Dermis microvascular lymphatic vessel endothelial cell (primary cell): ENCODE measurements at places on chromosomes 3 and 15. TPM values are rescaled to one million over a fixed set of nuclear protein-coding genes. Genes with fewer than 3 reads are reported as not detected.

GRCh38 chr3:18415167-18415566 is 10.0 kb downstream of the SATB1 start:
- DNase-seq = no peak

- no peak for DNase-seq
These were observed 539 bp upstream of the PLCL2 start for GRCh38 chr3:16884084-16884747.

DNA sequence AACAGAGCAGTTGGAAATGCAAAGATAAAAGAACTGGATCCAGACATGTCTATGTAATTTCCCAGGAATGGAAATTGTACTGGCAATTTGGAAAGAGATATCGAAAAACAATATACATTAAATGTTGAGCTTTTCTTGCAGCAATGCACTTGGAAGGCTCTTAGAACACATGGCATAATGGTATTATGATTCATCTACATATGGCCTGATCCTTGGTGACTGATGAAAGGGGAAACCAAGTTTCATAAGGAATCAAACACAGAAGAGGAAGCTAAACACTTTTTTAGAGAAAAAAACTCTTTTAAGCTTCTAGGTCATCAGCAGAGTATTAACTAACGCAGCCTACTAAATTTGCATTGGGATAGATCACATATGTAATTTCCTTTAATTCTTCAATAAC is 12.4 kb upstream of the GREM1 start:
- no peak for DNase-seq

DNA sequence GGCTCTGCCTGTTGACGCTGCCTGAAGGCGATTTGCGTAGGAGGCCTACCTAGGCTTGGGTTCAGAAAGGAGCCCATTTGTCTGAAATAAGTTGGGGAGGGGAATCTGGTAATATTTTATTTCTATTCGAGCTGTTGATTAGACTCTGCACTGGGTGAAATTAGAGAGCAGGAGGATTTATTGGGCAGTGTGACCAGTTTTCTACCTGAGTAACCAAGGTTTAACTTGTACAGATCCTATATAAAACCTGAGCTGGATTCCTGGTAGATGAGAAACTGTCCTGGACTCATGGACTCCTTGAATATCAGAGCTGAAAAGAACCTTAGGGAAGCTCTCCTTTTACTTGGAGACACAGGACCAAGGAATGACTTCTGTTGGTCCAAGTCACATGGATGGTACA is 19.6 kb upstream of the GPR156 start:
- DNase-seq = no peak

- no peak for DNase-seq
These were observed 660 bp downstream of the CCK start for GRCh38 chr3:42265059-42265991.

DNA sequence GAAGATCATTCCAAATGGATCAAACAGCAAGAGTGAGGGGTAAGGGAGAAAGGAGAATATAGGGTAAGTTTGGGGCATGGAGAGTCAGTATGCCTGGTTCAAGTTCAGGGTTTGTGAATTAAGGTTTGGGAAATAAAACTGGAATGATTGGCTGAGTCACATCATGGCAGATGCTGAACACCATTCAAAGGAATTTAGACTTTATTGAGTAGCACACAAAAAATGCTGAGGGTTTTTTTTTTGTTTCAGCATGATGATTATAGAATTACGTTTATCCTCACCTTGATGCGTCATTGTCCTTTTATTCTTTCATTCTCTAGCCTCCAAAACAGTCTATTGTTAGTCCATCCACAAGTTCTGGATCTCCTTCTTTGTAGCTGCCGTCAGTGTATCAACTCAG is 220.0 kb upstream of the UMPS start:
- no peak for DNase-seq

DNA sequence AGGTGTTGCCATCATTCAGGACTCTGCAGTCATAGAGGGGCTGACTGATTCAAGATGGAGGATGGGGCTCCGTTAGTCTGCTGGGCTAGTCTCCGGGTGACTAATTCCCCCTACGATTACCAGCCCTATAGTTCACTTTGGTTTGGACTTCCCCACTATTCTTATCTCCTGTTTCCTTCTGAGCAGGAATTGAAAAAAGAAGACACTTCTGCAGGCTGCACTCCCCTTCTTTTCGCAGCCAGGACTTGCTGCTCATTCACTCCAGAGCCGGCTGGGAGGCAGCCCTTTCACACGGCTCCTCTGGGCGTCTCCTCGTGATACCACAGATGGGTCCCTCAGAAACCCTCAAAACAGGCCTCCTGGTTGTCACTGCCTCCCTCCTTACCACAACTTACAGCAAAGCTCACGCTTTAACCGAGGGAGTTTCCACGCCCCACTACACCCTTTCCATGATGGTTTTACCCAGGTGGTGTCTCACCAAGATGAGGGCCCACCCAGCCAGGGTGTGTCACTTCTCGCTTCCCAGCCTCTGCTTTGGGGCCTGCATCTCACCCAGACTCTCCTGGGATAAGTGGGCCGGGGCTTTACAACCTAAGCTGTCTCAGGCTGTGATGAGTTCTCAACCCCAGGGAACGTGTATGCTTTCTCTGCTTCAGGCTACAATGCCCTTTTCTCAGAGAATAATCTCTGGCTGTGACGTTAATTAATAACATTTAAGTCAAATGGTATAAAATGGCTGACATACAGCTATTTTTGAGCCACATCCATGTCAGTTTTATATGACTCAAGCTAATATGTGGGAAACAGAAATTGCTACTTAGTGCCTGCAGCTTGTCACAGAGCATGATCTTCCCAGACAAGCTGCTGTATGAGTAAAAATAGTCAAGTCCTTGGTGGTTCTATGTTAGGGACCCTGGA is 11.9 kb downstream of the CX3CR1 start:
- no peak for DNase-seq

Gene SEMA3B
- 0.26 and 0.51 TPM in 2 replicates for total RNA-seq

Gene PDZRN3
- total RNA-seq = under 0.01 and 0.13 TPM in 2 replicates

Gene TMIE
- total RNA-seq = under 0.01 TPM in 1 of 2 replicates, not detected in the other
